ENCODE measurements at places on chromosomes 11 and 22. TPM values are rescaled to one million over a fixed set of nuclear protein-coding genes. Genes with fewer than 3 reads are reported as not detected.

- no peaks in the 10 kb centered on the region for H3K4me1 ChIP-seq
- H3K4me3 ChIP-seq = no peak overlapping the region
- H3K27ac ChIP-seq = no peak overlapping the region
- no peaks in the 10 kb centered on the region for H3K36me3 ChIP-seq
Observed at GRCh38 chr22:47599753-47600152, 837.3 kb downstream of the TBC1D22A start.

- H3K4me3 ChIP-seq = no peak overlapping the region
- H3K4me1 ChIP-seq = peaks cover 45% of the 10 kb centered on the region
- peak; percentile 31 for DNase-seq
- peak overlapping the region; percentile 2 for H3K27ac ChIP-seq
- no peaks in the 10 kb centered on the region for H3K36me3 ChIP-seq
- no peaks in the 10 kb centered on the region for H3K27me3 ChIP-seq
Observed at GRCh38 chr11:121350314-121351082, 57.9 kb downstream of the SC5D start.

DNA sequence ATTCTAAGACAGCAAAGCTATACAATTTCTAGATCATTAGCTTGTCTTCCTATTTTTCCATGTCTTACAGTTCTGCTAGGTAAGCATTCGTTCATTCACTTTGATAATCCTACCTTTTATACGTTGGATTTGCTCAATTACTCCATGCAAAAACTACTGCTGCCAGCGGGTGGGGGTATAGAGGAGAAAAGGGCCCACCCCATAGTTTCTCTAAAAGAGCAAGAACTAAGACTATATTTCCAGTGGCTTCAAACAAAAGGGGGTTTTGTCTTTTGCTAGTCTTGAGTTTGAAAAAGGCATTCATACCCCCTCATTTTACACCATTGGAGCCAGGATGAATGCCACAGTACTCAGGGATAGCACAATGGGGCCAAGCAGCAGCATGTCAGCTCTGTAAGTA is 155.7 kb downstream of the WT1 start:
- DNase-seq = no peak
- H3K4me1 ChIP-seq = no peaks in the 10 kb centered on the region
- H3K27ac ChIP-seq = no peak overlapping the region

CRYBB3 gene
- 0.13 TPM for total RNA-seq

GRCh38 chr22:22810471-22810870 is 77.1 kb upstream of the IGLL5 start:
- H3K4me3 ChIP-seq = no peak overlapping the region
- no peak overlapping the region for H3K27ac ChIP-seq
- no peaks in the 10 kb centered on the region for H3K4me1 ChIP-seq
- no peak for DNase-seq
- H3K36me3 ChIP-seq = no peaks in the 10 kb centered on the region

GRCh38 chr22:32414191-32414590 is 2.1 kb upstream of the RTCB start:
- no peaks in the 10 kb centered on the region for H3K27me3 ChIP-seq
- peaks cover 16% of the 10 kb centered on the region for H3K4me1 ChIP-seq

GRCh38 chr22:41521126-41521525 is 23.1 kb downstream of the POLR3H start:
- H3K27ac ChIP-seq = no peak overlapping the region
- peaks cover 3% of the 10 kb centered on the region for H3K4me1 ChIP-seq
- DNase-seq = no peak

NUP160 gene
- 25.8 TPM for total RNA-seq

- no peaks in the 10 kb centered on the region for H3K36me3 ChIP-seq
- no peaks in the 10 kb centered on the region for H3K4me1 ChIP-seq
- peaks cover 20% of the 10 kb centered on the region for H3K27me3 ChIP-seq
- H3K4me3 ChIP-seq = no peak overlapping the region
- H3K27ac ChIP-seq = no peak overlapping the region
Observed at GRCh38 chr11:70650075-70650909, 252.0 kb downstream of the CTTN start.

DNA sequence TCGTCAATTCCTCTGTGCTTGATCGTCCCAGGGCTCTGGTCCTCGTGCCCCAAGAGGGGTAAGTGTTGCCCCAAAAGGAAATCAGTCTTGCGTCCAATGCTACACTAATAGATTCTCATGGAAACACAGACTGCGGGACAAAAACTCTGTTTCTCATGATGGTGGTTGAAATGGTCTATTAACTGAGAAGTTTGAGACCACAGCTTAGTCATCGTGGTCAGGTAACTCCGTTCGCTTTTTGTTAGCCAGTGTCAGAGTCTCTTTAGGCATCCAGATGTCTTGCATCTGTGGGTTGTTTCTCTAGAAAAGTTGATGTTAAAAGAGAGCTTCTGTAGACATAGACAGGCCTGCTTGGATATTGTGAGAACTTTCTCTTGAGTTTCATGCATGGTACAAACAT is 104.6 kb upstream of the SORL1-AS1 start:
- H3K36me3 ChIP-seq = no peaks in the 10 kb centered on the region
- H3K4me1 ChIP-seq = peaks cover 10% of the 10 kb centered on the region
- H3K27ac ChIP-seq = no peak overlapping the region

- no peak for DNase-seq
- peaks cover 10% of the 10 kb centered on the region for H3K4me1 ChIP-seq
- no peak overlapping the region for H3K4me3 ChIP-seq
- H3K36me3 ChIP-seq = no peaks in the 10 kb centered on the region
- H3K27me3 ChIP-seq = no peaks in the 10 kb centered on the region
- H3K27ac ChIP-seq = no peak overlapping the region
Observed at GRCh38 chr11:126029237-126029636, 33.4 kb downstream of the CDON start.

- H3K4me1 ChIP-seq = peaks cover 9% of the 10 kb centered on the region
- peak overlapping the region; percentile 99 for H3K27ac ChIP-seq
- no peak for DNase-seq
- H3K36me3 ChIP-seq = no peaks in the 10 kb centered on the region
- H3K4me3 ChIP-seq = no peak overlapping the region
Observed at GRCh38 chr11:86070142-86071056, 1.5 kb upstream of the PICALM start.

DNA sequence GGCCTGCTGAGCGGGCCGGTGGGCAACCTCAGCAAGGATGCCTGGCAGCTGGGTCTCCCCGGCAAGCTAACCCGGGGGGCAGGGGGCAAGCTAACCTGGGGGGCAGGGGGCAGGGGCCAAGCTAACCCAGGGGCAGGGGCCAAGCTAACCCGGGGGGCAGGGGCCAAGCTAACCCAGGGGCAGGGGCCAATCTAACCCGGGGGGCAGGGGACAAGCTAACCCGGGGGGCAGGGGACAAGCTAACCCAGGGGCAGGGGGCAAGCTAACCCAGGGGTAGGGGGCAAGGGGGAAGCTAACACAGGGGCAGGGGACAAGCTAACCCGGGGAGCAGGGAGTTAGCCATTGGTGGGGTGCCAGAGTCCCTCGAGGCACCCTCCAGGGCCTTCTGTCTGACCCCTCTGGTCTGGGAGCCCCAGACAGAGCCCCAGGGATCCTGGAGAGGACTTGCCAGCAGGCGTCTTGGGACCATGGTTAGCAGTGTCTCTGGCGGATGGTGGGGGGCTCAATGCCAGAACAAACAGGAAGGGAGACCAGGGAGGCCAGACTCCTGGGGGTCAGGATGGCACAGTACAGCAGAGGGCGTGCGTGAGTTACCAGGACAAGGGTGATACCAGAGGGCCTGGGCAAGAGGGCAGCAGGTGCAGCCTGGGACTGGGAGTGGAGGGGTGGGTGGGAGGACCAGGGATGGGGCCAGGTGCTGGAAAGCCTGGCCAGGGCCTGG is 16.1 kb downstream of the IGF2 start:
- peaks cover 4% of the 10 kb centered on the region for H3K4me1 ChIP-seq
- DNase-seq = no peak
- no peak overlapping the region for H3K4me3 ChIP-seq
- no peak overlapping the region for H3K27ac ChIP-seq
- H3K36me3 ChIP-seq = no peaks in the 10 kb centered on the region
- peaks cover 5% of the 10 kb centered on the region for H3K27me3 ChIP-seq
